8988T (cell line): ENCODE measurements at places on chromosomes 6 and 20.
A peak's percentile ranks its signal among the peaks of the same experiment; 100 is the strongest.

GRCh38 chr6:129609635-129610034 lies 100.3 kb downstream of the ARHGAP18 start:
- DNase-seq, result no peak

- no peak for DNase-seq
Observed at GRCh38 chr6:94658929-94659328, 918.4 kb upstream of the MANEA start.

DNA sequence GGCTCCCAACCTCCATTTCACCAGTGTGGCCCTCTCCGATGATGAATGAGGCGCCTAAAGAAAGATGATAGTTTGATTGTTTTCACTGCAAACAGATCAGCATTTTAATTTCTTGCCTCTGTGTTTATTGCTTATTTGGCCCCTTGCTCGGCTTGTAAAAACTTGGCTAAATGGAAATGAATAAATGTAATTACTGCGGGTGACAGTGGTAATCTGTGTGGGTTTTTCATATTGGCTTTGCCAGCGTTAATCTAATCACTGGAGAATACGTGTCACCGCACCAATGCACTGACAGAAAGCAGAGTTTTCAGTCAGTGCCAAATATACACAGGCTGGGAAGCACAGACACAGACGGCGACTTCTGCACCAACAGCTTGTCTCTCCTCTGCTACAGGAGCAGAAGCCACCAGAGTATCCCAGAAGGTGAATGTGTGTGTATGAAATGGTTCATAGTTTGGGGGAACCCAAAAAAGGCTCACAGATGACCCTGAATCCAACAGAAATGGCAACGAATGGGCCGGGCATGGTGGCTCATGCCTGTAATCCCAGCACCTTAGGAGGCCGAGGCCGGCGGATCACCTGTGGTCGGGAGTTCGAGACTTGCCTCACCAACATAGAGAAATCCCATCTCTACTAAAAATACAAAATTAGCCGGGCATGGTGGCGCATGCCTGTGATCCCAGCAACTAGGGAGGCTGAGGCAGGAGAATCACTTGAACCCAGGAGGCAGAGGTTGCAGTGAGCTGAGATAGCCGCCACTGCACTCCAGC lies 534.0 kb downstream of the PKHD1 start:
- DNase-seq, result no peak

- DNase-seq, result no peak
Observed at GRCh38 chr6:148620579-148621298, 126.1 kb upstream of the UST start.

GRCh38 chr6:36196113-36196879 lies at the start of gene BRPF3:
BRPF3 (plus strand) TSS chr6:36196744; CDS start chr6:36200323, 3,579 bp downstream.
- DNase-seq, result peak; percentile 83

DNA sequence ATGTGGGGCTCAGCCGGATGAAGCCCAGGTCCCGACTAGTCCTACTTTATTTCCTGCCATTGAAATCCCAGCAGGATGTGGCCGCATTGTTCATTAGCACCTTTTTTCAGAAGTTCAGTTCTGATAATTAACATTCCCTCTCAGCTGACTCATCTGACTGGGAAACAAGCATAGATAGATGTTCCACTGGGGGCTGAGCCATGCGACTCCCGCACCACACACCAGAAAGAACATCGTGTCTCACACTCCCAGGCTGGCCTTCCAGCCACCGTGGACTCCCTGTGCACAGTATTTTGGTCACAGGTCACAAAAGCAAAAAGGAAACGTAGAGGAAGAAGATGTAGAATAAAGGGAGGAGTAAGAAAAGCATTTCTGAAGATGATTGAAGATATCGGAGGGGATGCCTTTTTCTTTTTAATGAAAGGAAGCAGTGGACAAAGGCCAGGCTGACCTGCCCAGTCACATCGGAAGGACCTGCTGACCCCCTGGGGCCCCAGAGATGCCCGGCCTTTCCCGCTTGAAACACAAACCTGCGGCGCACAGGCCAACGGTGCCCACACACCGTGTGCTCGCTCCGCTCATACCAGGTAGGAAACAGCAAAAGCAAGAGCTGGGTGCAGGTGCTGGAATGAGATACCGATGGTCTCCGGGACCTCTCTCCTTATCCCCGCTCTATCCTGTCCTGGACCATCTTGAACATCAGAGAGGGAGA lies 11.8 kb downstream of the RPS6KA2 start:
- no peak for DNase-seq

DNA sequence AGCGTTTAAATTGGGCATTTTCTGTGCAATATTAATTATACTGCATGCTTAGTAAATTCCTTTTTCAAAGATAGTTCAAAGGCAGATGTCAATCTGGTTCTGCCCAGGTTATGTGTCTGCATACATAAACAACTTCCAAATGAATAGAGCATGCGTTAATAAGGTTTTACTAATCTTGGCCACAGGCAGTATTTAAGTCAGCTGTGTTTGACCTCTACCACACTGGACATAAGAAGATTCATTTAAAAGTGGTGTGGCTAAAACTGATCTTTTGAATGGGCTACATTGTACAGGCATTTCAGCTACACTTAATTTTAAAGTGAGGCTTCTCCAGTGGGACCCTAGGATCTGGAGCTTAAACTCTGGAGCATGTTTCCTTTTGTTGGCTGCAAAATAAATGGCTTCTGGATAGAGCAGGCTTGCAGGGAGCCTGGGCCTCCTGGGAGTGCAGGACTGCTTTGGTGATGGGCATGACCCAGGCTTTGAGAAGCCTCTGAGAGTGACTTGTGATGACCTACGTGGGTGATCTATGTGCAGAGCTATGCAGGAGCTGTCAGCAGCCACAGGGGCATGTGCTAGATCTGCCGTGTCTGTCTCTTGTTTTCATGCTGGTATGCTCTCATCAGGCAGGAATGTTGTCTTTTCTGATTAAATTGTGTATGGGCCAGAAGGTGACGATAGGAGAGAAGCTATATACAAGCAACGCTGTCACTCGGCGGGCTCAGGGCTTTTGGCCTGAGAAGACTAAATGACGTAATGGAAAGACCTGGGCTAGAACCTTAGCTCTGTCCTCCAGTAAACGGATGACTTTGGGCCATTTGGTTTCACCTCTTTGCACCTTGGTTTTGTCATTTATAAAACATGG lies 331.2 kb downstream of the QKI start:
- peak; percentile 85 for DNase-seq

DNA sequence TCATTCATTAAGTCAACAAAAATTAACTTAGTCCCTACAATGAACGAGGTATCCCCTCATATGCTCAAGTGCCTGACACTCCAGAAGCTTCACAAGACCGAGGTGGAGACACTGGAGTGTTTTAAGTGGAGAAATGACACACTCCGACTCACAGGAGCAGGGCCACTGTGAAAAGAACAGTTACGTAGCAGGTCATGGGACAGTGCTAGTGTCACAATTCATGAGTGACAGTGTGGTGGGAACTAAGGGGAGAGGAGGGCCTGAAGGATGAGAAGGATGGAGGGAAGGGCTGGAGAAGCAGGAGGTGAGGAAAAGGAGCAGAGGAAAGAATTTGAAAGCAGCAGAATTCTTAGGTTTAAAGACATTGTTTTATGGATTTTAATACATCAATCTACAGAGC lies 1.3 kb upstream of the HLA-A start:
- DNase-seq, result no peak

- no peak for DNase-seq
Observed at GRCh38 chr20:63232235-63233060, 3.3 kb upstream of the BIRC7 start.

- no peak for DNase-seq
Observed at GRCh38 chr6:118768904-118769325, 117.5 kb upstream of the CEP85L start.

DNA sequence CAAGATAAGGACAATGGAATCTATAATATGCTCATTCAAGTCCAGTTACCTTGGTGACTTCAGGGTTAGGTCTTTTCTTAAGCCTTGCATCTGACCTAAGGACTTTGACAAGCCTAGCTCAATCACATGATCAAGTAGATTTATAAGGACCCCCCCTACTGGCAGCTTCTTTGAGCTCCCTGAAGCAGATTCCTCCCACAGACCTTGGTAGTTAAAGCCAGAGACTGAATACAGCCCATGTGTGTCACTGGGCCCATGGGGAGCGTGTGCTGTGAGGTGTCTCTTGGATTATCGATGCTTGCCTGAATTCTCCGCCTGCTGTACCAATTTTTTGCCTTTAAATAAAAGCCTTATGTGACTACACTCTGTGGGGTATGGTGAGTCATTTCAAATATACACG lies 372.7 kb upstream of the RGS17 start:
- DNase-seq, result no peak

- no peak for DNase-seq
Observed at GRCh38 chr20:24935766-24936525, 13.1 kb upstream of the CST7 start.

- no peak for DNase-seq
Observed at GRCh38 chr6:68087399-68088133, 547.5 kb upstream of the ADGRB3 start.

GRCh38 chr20:19381947-19382346 lies 169.5 kb downstream of the SLC24A3 start:
- DNase-seq, result no peak

DNA sequence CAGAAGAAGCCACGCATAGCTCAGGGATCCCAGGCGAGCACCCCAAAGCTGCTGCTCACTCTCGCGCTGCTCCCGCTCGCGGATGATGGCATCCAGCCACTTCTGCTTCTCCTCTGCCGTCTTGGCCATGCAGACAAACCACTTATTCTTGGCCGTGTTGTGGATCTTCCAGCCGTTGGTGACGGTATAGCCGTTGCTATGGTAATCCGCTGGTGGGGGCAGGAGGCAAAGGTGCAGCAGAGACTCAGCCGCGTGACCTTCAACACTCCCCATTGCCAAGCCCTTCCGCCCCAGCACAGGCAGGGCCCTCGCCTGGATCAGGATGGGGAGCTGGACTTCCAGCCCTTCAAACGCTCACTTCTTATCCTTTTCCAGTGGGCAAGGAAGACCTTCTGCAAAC lies 136.9 kb downstream of the PREX1 start:
- DNase-seq, result no peak

GRCh38 chr6:166952121-166952520 lies 4.2 kb downstream of the RNASET2 start:
- no peak for DNase-seq

GRCh38 chr6:117232196-117232595 lies 33.2 kb upstream of the VGLL2 start:
- DNase-seq, result no peak

GRCh38 chr6:51996296-51996947 lies 91.0 kb downstream of the PKHD1 start:
- no peak for DNase-seq

DNA sequence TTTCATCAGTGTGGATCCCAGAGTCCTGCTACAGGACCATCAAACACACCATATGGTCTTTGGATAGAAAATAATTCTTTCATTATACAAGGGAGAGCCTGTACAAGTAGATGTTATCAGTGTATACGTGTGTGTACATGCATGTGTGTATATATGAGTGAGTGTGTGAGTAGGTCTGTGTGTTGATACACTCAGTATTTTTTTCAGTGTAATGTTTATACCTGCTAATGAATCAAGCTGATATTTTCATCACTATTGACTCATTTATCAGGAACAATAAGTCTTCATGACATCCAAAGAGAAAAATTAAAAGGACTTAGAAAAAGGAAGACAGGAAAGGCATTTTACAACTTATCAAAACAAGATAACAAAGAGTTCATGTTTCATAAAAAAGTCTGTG lies 66.5 kb downstream of the EPM2A start:
- no peak for DNase-seq

DNA sequence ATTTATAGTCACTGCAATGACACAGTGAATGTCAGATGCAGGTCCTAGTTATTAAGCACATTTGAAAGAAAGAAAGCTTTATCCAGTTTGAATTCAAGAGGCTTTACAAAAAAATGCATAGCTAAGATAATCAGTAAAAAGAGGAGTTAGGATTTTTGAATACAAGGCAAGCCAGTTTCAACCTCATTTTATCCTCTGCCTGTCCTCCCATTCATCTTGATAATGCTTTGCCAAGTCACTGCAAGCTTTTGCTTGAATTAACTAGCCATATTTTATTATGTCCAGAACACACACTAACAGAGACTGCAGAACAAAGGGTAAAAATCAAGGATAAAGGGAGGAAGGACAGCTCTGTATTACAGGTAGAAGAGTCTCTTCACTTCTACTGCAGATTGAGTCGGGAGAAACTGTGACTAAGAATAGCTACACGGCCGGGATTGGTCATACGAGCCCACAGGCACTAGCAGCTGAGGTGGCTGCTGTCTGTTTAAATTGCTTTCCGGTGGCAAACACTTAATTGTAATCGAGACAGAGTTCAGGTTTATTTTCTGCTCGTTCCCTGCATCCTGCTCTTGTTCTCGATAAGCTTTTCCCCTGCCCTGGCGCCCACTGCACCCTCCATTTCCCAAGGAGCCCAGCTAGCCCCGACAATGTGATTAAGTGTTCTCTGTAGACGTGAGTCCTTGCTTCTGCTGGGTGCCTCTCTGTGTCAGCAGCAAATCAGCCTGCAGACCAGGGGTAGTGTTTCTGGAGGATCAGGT lies 30.5 kb upstream of the AKAP12 start:
- DNase-seq, result no peak

GRCh38 chr20:46683939-46684750 lies 5.1 kb downstream of the TP53RK start:
- DNase-seq, result no peak
